ENCODE measurements at places on chromosomes 6 and 20.

DNA sequence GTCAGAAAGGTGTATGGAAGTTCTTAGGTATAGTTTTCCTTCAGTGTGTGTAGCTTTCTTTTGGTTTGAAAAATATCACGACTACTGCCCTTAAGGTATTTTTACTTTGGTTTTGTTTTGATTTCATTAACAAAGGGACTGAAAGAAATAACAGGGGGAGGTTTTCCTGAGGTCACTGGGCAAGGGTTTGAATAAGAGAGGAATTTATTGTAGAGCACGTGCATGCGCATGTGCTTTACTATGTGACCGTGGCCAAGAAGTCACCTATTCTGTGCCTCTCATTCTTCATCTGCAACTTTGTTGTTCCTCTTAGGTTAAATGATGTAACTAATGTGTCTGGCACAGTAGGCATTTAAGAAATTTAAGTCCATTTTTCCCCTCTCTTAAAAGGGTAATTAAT lies 4.1 kb upstream of the MAN1A1 start:
- no peak for DNase-seq

- DNase-seq: no peak
These were observed 252.7 kb upstream of the POU3F2 start for GRCh38 chr6:98581705-98582104.

GRCh38 chr6:39915866-39916265 lies 18.4 kb downstream of the MOCS1 start:
- DNase-seq: no peak

DNA sequence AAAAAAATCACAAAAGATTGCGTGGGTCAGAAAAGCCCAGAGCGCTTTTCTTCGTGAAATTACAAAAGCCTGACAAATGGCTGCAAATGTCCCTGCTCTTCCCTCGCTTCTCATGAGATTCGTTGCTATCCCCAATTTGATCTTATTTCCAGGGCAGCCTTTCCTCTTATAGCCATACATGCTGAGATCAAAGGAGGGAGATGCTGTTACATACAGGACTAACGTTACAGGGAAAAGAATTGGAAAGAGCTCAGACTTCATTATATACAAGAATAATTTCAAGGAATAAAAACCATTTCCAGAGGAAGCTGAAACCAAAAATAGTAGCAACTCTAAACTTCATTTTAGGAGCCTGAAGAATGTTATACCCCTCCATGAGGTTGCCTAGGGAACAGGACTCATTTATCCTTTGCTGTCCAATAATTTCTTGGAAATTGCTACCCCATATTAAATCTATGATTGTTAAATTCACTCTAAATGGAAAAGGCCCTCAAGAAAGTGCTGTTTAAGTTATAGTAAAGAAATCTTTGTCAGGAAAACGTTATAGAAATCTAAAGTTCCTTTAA lies 81.0 kb downstream of the METTL24 start:
- no peak for DNase-seq

GRCh38 chr6:28898710-28898965 lies 25.1 kb downstream of the TRIM27 start:
- DNase-seq: no peak

DNA sequence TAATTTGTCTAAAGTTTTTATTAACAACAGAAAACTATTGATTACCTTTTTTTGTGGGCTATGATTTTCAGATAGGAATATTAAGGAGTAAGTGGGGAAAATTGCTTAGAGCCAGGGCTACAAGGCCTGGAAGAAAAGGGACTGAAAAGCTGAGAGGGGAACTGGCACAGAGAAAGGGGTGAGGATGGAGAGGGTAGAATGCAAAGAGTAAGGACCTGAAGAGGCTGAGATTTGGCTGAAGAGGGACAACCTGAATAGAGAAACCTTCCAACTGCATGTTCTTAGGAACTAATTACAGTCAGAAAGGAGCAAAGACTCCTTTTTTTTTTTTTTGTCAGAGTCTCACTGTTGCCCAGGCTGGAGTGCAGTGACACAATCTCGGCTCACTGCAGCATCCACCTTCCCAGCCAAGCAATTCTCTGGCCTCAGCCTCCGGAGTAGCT lies 16.7 kb downstream of the BTN2A1 start:
- DNase-seq: no peak

- DNase-seq: peak; percentile 45
These were observed 24.7 kb upstream of the PYGB start for GRCh38 chr20:25223179-25223661.

GRCh38 chr6:129253727-129254126 lies 370.8 kb downstream of the LAMA2 start:
- no peak for DNase-seq

DNA sequence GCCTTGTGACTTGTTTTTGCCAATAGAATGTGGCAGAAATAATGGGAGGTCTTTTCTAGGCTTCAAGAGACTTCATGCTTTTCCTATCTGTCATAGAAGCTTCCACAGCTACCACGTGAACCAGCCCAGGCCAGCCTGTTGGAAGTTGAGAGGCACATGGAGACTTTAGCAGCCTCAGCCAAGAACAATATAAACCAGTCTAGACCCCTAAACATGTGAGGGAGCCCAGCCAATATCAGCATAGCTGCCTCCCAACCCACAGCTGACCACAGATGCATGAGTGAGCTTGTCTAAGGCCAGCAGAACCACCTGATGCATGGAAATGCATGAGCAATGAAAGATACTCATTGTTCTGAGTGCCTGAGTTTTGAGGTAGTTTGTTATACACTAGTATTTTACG lies 540.7 kb upstream of the BTBD3 start:
- DNase-seq: no peak

GRCh38 chr6:25404091-25404490 lies 124.9 kb downstream of the CARMIL1 start:
- no peak for DNase-seq

DNA sequence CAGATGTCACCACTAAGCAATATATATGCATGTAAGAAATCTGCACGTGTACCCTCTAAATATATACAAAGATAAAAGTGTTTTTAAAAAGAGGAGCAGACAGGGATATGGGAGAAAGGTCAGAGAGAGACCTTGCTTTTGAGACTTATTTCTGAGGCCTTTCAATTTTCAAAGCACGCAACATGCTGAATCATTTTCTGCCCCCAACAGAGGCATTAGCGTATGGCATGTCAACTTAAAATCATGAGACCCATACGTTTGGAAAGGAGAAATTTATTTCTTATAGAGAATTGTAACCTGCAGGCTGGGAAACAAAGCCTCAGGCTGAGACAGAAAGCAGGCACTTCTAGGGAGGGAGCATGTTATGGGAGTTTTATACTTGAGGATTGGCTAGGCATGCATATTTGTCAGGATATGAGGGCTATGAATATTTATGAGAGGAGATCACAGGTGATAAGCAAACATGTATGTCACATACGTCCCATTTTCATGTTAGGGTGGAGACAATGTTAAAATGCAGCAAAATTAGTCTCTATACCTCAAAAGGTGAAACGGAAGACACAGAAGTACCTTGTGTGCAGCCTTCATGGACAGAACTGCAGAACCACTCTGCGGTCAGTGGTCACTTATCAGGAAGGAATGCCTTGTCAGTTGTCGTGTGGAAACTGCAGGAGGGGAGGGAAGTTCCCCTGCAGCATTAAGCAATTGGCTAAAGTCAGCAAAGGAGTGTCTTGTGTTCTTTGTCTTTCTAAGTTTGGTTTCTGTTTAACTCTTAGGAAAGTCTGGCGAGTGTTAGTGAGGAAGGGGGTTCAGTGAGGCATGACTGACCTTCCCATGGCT lies 6.3 kb upstream of the GABRR2 start:
- DNase-seq: no peak

DNA sequence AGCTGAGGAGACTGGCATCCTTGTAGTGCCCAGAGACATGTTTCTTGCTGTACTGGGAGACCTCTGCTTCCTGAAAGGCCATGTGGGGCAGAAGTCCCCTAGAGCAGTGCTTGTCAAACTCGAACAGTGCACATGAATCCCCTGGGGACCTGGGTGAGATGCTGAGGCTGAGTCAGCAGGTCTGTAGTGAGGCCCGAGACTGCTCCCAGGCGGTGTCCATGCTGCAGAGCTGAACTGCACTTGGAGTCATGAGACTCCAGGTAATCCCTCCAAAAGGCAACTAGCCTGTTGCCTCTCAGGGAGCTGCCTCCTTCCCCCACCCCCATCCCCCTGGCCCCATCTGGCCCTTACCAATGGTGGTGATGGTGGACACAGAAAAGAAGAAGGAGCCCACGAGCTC lies 3.7 kb downstream of the KCNK17 start:
- DNase-seq: no peak

GRCh38 chr6:15894973-15895725 lies 232.3 kb upstream of the DTNBP1 start:
- no peak for DNase-seq

- no peak for DNase-seq
These were observed 162.3 kb downstream of the TPBG start for GRCh38 chr6:82525775-82526495.

- DNase-seq: no peak
These were observed 53.0 kb upstream of the TCF21 start for GRCh38 chr6:133835901-133836300.

GRCh38 chr6:116827561-116828240 lies 1.2 kb downstream of the GPRC6A start:
- DNase-seq: no peak

GRCh38 chr6:35224720-35225119 lies 11.0 kb downstream of the SCUBE3 start:
- DNase-seq: no peak

DNA sequence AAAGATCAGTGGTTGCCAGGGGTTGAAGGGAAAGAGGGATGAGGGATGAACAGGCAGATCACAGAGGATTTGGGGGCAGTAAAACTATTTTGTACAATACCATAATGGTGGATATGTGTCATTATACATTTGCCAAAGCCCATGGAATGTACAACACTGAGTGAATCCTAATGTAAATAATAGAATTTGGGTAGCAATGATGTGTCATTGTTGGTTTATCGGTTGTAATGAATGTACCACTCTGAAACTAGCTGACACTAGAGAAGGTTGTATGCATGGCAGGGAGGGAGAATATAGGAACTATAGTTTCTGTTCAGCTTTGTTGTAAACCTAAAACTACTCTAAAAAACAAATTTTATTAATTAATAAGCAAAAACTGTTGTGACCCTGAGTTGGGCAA lies 17.8 kb upstream of the ASF1A start:
- DNase-seq: no peak

DNA sequence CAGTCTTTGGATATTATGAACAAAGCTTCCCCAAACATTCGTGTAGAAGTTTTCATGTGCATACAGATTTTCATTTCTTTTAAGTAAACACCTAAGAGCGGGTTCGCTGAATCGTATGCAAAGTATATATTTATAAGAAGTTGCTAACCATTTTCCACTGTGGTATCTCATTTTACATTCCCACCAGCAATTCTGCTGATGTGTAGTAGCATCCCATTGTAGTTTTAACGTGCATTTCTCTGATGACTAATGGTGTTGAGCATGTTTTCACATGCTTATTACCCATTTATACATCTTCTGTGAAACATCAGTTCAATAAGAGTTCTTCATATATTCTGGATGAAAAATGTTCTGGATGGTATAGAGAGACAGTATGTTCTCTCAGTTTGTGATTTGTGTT lies 97.4 kb downstream of the IYD start:
- DNase-seq: no peak

DNA sequence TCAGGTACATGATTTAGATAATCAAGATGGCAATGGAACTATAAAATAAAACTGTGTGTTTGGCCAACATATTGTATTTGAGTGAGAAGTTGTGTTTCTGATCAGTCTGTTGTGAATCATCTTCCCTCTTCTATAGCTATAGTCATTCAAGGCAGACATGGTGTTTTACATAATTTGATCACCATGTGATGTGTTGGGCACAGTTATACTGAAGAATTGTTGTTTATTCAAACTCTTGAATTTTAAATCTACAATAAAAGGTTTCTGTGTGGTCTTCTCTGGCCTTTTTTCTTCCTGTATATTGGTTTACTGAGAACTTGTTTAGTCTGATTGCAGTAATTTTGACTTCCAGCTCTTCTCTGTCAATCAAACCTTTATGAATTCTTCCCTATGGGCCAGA lies 4.4 kb downstream of the RNF182 start:
- DNase-seq: no peak

DNA sequence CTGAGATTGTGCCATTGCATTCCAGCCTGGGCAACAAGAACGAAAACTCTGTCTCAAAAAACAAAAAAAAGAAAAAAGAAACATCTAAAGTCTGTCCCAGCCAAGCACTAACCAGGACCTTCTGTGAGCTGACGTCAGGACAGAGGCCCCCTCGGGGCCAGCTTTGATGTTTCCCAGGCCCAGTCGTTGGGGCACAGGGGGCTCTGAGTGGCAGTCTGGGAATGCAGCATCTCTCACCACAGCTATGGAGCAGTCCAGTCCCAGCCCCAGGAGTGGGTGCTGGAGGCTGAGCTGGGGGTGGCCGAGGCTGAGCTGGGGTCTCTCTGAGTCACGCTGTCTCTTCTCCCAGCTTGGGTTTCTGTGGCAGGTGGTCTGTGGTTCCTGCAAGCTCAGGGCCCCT lies 46.0 kb upstream of the SRF start:
- DNase-seq: no peak

DNA sequence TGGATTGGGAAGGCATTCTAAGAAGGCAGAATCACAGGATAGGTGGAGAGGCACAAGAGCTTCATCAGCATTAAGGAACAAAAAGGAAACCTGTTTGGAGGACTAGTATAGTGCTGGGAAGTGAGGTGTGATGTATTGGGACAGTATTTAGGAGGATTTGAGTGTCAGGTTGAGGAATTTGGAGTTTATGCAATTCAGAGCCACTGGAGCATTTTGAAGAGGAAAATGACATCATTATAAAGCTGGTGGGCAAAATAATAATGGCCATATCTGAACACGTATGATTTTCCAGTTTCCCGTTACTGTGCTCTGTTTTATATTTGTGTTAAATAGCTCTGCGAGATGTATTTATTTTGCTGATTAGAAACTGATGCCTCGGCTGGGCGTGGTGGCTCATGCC lies 14.2 kb downstream of the NDUFAF5 start:
- DNase-seq: no peak

DNA sequence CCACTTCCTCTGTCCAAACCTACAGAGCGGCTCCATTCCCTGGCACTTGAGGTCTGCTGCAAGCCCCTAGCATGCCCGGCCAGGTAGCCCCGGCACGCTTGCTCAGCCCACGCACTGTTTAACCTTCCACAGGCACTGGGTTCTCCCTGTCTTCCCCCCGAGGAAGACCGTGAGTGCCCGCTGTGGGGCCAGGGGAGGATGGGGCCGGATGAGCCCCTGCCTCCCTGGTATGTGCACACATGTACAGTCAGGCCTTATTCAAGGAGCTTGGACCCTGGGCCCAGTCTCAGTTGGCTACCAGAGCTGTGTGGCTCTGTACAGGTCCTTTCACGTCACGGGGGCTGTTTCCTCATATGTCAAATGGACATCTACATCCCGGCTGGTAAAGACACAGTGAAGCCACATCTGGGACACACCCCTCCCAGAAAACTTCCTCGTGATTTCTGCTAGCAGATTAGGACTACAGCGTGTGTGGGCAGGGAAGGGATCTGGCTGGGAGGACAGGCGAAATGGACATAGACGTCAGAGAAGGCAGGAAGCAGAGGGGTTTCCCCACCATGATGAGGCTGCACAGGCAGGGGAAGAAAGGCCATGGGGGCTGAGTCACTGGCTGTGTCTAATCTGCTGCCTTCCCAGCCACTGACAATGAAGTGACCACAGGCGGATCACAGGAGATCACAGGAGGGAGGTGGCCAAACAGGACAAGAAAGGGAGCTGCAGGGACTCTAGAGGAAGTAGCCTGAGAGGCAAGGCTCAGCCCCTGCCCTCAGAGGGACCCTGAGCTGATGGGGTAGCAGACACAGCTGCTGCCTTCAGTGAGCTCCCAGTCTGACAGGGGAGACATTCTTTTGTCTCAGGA lies 62.9 kb downstream of the MRPL14 start:
- DNase-seq: no peak
